ENCODE measurements at places on chromosomes 6 and 20.

DNA sequence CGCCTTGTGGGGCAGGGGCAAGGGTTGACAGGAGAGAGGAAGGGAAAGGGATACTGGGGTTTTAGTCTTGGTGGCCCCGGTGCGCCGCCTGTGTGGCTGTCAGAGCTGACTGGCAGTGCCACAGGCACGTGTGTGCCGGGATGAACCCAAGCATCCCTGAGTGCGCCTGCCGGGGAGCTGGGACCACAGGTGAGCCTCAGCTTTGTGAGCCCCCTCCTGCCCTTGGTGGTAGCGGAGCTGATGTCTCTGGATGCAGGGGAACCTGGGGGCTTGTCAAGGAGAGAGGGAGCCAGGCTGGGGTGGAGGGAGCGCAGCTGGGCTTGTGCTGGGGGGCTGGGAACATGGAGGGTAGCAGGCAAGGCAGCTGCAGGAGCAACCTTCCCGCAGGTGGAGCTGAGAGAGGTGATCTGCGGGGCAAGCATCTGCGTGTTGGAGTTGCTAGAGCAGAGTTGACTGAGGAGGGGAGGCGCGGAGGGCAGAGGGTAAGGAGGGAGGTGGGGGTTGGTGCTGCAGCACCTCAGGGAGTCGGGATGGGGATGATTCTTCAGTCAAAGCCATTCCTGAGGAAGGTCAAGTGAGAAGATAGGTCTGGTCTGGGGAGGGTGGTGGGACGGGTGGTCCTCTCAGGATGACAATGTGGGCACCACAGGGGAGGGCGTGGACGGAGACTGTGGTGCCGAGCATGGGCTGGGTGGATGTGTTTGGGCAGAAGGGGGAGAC is 28.1 kb downstream of the PYGB start:
- no peak for DNase-seq

GRCh38 chr6:122381494-122382265 is 17.8 kb upstream of the HSF2 start:
- no peak for DNase-seq

DNA sequence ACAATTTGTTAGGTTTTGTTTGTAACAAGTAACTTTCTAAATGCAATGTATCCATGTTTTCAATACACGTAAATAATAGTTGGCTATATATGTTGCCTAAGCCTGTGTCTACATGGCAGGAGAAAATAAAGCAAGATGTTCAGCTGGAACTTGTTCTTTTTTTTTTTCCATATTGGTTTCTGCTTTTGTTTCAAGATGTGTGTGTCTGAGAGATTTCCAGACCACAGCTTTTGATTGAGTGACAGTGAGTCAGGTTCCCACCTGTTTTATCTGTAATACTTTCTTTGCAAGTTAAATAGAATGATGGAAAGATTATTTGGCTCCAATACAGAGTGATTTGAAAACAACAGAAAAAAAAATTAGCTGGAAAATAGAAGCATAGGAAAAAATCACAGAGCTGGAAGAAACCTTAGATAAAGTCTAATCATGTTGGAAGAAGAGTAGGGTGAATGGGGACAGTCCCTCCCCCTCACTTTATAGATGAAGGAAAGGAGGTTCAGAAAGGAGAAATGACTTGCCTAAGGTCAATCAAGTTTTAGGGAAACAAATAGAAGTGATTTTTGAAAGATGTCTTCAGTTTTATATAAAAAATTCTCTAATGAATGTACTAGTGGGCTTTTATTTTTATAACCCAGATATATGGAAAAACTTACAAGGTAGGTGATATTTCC is 150.9 kb upstream of the STMND1 start:
- DNase-seq, result no peak

- no peak for DNase-seq
Measured at GRCh38 chr6:68126089-68126749, 508.9 kb upstream of the ADGRB3 start.

DNA sequence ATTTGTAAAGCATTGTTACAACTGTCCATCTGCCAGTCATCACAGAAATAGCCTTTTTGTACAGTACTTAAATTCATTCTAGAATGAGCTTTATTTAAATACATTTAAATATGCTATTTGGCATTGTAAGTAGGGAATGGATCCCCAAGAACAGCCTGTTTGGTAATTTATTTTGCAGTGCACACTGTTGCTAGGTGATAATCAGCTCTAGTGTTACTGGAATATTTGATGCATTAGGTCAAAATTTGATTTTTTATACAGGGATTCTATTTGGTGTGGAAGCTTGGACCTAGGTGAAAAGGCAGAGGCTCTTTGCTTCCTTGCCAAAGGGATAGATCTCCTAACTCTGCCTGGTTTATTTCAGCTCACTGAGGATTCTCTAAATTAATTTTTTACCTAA is 593.7 kb downstream of the EPM2A start:
- DNase-seq, result no peak

- no peak for DNase-seq
Measured at GRCh38 chr20:53695797-53696527, 102.3 kb upstream of the ZNF217 start.

GRCh38 chr6:126657561-126658175 is 317.8 kb downstream of the CENPW start:
- peak; percentile 13 for DNase-seq

DNA sequence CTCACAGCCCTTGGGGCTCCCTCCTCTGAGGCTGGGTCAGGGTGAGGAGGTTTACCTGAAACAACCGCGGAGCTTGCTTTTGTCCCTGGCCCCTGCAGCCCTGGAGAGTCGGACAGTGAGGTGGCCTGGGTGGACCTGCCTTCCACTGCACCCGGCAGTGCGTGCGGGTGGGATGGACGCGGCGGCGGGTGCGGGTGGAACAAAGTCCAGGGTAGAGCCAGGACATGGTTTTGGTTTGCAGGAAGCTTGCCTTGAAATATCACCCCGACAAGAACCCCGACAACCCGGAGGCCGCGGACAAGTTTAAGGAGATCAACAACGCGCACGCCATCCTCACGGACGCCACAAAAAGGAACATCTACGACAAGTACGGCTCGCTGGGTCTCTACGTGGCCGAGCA is 27.1 kb downstream of the UCKL1 start:
- DNase-seq, result no peak

GRCh38 chr6:122369536-122369935 is 29.9 kb upstream of the HSF2 start:
- DNase-seq, result no peak

DNA sequence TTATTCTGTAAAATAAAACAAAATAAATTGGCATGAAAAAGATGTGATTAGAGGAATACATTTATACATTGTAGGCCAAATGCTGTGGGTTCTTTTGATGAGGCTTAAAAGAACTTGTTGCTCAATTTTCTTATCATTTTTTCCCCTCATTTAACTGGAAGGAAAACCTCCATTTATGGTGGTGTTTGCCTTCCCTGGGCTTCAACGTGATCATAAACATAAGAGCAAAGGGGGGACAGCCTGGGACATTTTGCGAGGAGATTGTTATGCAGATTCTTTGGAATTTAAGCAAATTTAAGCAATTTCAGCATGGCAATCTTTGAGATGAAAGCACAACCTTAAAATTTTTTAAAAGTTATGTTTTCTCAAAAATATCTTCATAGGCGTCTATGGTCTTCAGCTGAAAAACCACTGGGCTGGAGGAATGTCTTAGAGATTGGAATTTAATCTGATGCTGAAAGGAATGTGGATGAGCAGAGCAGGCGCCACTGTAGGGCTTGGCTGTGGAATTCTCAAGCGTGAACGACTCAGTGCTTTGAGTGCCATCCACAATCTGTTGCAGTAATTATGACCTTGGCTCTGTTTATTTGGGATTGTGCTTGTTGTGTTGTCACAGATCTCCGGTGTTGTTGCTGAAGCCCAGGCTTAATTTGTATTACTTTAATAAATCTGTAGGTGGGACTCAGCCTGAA is 149.4 kb upstream of the MLIP start:
- DNase-seq, result no peak

- no peak for DNase-seq
Measured at GRCh38 chr6:52249078-52249477, 4.8 kb upstream of the IL17F start.

DNA sequence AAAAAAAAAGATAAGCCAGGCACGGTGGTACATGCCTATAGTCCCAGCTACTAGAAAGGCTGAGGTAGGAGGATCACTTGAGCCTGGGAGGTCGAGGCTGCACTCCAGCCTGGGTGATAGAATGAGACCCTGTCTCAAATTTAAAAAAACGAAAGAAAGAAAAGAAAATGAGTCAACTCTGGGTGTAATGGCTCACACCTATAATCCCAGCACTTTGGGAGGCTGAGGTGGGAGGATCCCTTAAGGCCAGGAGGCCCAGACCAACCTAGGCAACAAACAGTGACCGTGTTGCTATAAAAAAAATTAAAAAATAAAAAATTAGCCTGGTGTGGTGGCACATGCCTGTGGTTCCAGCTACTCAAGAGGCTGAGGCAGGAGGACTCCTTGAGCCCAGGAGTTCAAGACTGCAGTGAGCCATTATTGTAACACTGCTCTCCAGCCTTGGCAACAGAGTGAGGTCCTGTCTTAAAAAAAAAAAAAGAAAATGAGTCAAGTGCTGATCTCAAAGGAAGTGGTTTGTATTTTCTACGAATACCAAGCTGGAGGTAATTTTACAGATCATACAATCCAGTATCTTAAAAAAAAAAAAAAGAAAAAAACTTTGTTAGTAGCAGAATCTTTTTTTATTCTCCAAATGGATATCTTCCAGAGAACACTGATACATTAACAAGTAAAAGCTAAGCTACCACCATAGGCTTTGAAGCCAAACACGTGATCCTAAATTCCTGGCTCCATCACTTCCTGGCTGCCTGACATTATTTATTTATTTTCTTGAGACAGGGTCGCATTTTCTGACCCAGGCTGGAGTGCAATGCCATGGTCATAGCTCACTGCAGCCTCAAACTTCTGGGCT is 5.7 kb downstream of the COMMD7 start:
- no peak for DNase-seq

- peak; percentile 23 for DNase-seq
Measured at GRCh38 chr6:129136751-129137150, 253.8 kb downstream of the LAMA2 start.

GRCh38 chr6:33776764-33777163 is 12.2 kb downstream of the LEMD2 start:
- DNase-seq, result no peak

DNA sequence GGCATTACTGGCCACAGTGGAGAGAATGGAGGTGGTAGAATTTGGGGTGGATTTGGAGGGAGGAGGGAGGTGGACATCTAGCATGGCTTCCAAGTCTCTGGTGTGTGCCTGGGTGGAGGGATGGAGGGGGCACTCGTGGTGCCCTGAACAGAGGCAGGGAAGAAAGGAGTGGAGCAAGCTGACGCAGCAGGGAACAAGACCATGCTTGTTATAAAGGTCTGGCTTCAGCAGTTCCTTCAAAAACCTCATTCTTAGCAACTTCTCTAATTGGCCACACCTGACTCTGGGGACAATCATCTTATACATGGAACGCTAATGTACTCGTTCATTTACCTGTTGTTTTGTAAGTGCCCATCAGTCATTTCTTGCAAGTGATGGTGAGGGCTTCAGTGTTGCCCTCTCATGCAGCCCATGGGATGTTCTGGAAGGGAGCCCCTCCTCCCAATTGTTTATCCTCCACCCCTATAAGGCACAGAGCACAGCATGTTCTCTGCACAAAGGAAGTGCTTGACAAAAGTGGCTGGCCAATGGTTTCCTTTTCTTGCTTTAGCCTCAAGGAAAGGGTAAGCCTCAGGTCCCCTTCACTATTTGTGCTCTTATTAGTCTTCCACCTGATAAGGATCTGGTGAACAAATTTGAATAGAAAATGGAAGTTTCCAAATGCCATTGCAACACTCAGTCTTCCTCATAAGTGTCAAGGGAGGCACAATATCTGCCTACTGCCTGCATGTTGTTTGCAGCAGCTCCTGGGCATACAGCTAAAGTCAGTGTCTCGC is 39.3 kb downstream of the GFOD1 start:
- no peak for DNase-seq

DNA sequence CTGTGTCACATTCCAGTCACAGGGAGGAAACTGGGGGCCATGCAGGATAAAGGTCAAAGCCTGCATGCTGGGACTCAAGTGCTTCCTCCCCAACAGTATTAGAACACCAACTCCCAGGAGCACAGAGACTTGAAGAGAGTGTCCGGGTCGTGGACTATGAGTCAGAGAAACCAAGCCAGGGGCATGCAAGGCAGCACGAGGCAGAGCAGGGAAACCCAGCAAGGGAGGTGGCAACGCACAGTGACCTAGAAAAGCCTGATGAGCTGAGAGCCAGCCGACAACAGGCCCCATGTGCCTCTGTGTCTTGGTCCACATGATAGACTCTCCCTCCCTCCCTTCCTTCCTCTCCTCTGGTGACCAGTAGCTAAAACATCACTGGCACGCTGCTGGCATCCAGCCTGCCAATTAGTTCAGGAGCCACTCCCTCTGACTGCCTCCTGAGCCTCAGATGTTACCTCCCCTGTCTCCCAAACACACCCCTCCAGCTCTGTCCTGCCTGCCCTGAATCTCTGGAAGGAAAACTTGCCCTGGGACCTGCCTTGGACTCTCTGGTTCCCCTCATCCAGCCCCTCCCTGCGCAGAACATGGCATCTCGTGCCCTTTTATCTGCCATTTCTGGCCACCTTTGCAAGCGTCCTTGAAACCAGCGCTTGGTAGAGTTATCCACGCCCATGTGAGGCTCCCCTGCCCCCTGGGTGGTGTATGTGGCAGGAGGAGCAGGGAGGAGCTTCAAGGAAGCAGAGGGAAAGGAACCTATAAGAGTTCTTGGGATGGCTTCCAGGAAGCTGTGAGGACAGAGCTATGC is 16.2 kb upstream of the RNF39 start:
- no peak for DNase-seq

DNA sequence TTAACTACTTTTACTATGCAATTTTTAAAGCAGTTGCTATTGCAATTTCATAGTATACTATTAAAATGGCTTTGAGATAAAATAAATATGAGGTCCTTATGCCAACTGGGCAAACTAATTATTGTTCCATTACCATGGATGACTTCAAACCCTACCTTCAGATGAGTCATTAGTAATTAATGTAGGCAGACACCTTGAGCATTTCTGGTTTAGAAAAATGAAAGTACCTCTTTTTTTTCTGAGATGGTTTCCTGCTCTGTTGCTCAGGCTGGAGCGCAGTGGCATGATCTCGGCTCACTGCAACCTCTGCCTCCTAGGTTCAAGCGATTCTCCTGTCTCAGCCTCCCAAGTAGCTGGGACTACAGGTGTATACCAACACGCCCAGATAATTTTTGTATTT is 11.9 kb downstream of the ASF1A start:
- no peak for DNase-seq

GRCh38 chr6:113824866-113825265 is 32.3 kb upstream of the MARCKS start:
- no peak for DNase-seq

GRCh38 chr6:33169291-33170175 is 22.7 kb downstream of the COL11A2 start:
- no peak for DNase-seq

GRCh38 chr20:3744806-3745685 is 12.6 kb downstream of the HSPA12B start:
- peak; percentile 98 for DNase-seq

DNA sequence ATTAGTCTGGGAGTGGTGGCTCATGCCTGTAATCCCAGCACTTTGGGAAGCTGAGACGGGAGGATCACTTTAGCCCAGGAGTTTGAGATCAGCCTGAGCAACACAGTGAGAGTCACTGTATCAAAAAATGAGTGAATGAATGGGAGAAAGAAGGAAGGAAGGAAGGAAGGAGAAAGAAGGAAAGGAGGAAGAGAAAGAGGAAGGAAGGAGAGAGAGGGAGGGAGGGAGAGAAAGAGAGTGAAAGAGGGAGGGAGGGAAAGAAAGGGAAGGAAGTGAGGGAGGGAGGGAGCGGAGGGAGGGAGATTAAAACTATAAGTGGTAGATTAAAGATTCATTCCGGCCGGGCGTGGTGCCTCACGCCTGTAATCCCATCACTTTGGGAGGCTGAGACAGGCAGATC is 28.9 kb upstream of the RREB1 start:
- DNase-seq, result no peak
